Stimulated activated effector memory CD8-positive, alpha-beta T cell treated with anti-CD3 and anti-CD28 coated beads, Interleukin-12 subunit alpha, Interleukin-12 subunit beta, amount 100 ng/mL, for 72 hours (primary cell): ENCODE measurements at places on chromosomes 3 and 15.

GRCh38 chr3:10758304-10759037, 57.6 kb upstream of the SLC6A11 start:
- DNase-seq: peak; percentile 38

DNA sequence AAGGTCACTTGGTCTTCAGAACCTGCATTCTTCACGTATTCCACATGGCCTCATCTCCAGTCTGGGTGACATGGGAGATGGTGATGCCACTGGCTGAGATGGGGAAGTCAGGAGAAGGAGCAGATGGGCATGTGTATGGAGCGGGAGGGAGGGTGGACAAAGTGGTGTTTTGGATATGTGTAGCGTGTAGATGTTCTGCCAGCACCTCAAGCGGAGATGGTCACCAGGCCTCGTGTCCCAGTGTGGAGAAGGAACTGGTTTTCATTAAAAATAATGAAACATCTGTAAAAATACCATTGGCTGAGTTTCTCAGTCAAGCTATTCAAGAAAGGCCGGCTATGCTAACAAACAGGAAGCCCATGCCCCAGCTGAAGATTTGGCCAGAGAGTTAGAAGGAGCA, 26.2 kb downstream of the LARP6 start:
- DNase-seq: no peak

- DNase-seq: no peak
These were observed 470.1 kb upstream of the ARRDC4 start for GRCh38 chr15:97490429-97490828.

DNA sequence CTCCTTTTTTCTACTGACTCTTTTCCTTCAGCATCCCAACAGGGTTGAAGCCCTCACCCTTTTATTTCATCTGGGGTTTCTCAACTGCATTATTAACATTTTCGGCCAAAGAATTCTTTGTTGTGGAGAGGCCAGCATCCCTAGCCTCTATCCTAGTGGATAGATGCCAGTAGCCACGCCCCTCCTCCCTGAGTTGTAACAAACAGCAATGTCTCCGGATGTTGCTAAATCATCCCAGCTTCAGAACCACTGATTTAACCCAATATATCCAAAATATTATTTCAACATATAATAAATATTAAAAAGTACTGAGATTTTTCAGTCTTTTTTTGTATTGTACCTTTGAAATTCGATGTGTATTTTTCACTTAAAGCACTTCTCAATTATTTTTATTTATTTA, 2.0 kb upstream of the RNF111 start:
- DNase-seq: no peak

- no peak for DNase-seq
These were observed 135.3 kb downstream of the FNDC3B start for GRCh38 chr3:172174513-172175253.

DNA sequence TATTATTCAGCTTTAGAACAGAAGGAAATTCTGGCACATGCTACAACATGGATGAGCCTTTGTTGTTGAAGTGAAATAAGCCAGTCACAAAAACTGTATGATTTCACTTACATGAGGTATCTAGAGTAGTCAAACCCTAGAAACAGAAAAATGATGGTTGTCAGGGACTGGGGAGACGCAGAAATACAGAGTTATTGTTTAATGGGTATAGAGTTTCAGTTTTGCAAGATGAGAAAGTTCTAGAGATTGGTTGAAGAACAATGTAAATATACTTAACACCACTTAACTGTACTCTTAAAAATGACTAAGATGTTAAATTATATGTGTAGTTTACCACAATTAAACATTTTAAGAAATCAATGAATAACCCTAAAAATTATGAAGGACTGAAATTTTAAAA, 15.8 kb downstream of the SPTSSB start:
- DNase-seq: no peak

GRCh38 chr3:43965656-43966055, 274.9 kb downstream of the ABHD5 start:
- DNase-seq: no peak

- no peak for DNase-seq
These were observed 16.2 kb upstream of the SLC6A6 start for GRCh38 chr3:14386254-14386653.

DNA sequence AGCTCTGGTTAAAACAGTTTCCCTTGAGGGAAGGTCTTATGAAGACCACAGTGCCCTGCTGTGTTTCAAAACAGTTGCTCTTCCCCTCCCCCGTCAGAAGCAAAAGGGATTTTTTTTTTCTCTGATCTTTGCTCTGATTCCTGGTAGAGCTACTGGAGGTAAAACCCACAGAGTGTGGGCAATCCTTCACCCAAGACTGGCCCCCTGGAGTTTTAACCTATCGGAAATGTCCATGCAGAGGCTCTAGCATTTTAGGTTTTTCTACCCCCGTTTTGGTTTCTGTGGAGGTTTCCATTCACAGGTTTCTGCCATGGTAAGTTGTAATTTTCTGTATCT, 27.7 kb downstream of the GRM2 start:
- DNase-seq: peak; percentile 60

DNA sequence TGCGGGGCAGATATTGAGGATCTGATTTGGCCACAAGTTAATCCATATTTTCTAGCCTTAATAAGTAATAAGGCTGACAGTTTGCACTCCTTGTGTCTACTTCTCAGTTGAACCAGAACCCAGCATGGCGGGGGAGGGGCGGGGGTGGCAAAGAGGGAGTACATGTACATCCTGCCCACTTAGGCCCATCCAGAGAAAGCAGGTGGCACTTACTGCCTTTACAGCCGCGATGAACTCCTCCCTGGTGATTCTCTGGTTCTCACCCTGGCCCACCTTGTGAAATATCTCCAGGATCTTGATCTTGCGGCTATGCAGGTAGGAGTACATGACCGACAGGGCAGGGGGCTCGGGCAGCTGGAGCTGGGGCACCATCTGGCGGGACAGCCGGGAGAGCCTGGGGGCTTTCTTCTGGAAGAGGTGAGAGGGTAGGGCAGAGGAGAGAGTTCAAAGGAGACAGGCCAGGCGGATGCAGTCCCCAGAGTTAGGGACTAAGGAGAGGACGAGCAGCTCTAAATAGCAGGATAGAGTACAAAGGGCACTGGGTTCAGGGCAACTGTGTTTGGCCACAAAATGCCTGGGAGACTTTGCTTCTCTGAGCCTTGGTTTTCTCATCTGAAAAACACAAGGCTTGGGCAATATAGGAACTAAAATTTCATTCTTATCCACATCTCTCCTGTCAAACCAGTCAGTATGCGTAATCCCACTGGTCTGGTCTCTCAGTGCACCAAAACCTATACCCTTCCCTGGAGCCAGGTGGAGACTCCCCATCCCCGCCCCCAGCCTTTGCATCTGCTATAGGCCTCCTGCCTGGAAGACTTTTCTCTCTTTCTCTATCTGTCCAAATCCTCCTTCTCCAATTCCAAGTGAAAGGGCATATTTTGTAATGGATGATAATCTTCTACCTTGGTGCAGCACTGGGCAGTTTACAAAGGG, 10.1 kb downstream of the EFCAB12 start:
- no peak for DNase-seq
